ENCODE measurements at places on chromosomes 7 and 10.
A peak's percentile ranks its signal among the peaks of the same experiment; 100 is the strongest.

- no peak overlapping the region for H3K4me3 ChIP-seq
- no peak for DNase-seq
- H3K27ac ChIP-seq = no peak overlapping the region
- H3K36me3 ChIP-seq = no peaks in the 10 kb centered on the region
Observed at GRCh38 chr7:46960970-46961369, 620.9 kb downstream of the TNS3 start.

- DNase-seq = no peak
- H3K4me1 ChIP-seq = peaks cover 98% of the 10 kb centered on the region
- H3K4me3 ChIP-seq = no peak overlapping the region
- no peaks in the 10 kb centered on the region for H3K36me3 ChIP-seq
Observed at GRCh38 chr10:119658274-119658673, 7.1 kb downstream of the BAG3 start.

- H3K27ac ChIP-seq = peak overlapping the region; percentile 81
- H3K36me3 ChIP-seq = peaks cover 8% of the 10 kb centered on the region
- H3K27me3 ChIP-seq = no peaks in the 10 kb centered on the region
- peaks cover 30% of the 10 kb centered on the region for H3K4me1 ChIP-seq
- no peak for DNase-seq
Observed at GRCh38 chr7:2156756-2157472, 75.8 kb downstream of the MAD1L1 start.

DNA sequence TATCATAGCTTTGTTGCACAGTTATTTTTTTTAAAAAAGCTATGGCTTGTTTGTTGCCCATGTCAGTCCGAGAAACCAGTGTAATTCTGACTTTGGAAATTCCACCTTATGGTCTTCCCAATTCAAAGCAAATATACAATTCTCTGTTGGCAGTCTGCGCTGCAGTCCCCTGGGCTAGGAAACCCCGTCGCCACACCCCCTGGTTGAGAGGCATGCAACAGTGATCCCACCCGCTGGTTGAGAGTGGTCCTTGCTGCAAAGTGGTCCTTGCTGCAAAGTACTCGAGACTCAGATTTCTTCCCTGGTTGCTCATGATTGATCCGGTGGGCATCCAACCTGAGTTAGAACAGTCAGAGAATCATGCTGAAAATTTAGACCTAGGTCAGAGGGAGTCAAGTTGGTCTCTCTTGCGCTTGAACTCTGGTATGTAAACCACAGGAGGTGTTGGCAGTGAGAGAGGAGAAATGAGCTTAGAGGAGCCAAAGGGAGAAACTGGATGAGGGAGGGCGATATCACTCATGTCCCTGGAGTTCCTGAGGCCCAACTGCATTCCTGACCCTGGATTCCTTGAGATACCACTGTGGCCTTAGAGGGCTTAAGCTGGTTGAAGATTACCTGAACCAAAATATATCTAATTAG lies 45.0 kb upstream of the STK17A start:
- no peaks in the 10 kb centered on the region for H3K27me3 ChIP-seq
- no peaks in the 10 kb centered on the region for H3K4me1 ChIP-seq
- no peak overlapping the region for H3K4me3 ChIP-seq
- no peak for DNase-seq
- H3K27ac ChIP-seq = no peak overlapping the region
- H3K36me3 ChIP-seq = no peaks in the 10 kb centered on the region

DNA sequence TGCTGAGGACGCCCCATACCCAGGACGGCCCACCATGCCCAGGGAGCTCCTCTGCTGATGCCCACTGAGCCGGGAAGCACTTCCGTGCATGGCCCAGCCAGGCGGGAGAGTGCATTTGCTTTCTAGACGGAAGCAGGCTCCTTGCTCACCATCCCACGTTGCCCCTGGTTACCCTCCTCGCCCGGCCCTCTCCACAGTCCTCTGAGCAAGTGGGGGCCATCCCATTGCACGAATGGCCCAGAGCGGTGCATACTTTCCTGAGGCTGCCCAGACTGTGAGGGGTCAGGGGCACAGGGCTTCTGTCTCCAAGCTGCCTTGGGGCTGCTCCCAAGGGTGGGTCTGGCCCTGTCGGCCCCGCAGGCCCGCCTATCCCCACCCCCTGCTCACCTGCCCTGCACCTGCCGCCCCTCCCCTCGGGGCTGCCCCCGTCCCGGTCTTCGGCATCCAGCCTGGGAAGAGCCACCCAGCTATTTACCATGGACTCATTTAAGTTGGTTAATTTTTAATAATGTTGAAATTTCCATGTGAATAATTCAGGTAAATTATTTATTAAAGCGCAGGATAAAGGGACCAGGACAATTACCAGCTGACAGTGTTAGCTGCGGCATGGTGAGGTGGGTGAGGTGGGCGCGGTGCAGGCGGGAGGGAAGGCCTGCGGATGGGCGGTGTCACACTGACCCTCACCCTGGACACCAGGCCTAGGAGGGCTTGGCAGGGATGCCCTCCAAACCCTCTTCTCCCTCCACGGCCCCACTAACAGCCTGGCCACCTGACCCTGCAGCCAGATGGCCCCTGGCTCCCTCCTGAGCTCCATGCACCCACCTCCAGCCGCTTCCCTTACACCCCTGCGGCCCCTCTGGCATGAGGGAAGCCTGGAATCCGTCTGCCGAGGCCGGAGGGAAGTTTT lies 104.4 kb downstream of the MICALL2 start:
- no peak overlapping the region for H3K27ac ChIP-seq
- H3K4me3 ChIP-seq = no peak overlapping the region
- H3K4me1 ChIP-seq = no peaks in the 10 kb centered on the region
- H3K27me3 ChIP-seq = no peaks in the 10 kb centered on the region
- no peaks in the 10 kb centered on the region for H3K36me3 ChIP-seq

All from esophagus squamous epithelium (tissue), 5 donors.